ENCODE measurements at places on chromosomes 11 and 22.

DNA sequence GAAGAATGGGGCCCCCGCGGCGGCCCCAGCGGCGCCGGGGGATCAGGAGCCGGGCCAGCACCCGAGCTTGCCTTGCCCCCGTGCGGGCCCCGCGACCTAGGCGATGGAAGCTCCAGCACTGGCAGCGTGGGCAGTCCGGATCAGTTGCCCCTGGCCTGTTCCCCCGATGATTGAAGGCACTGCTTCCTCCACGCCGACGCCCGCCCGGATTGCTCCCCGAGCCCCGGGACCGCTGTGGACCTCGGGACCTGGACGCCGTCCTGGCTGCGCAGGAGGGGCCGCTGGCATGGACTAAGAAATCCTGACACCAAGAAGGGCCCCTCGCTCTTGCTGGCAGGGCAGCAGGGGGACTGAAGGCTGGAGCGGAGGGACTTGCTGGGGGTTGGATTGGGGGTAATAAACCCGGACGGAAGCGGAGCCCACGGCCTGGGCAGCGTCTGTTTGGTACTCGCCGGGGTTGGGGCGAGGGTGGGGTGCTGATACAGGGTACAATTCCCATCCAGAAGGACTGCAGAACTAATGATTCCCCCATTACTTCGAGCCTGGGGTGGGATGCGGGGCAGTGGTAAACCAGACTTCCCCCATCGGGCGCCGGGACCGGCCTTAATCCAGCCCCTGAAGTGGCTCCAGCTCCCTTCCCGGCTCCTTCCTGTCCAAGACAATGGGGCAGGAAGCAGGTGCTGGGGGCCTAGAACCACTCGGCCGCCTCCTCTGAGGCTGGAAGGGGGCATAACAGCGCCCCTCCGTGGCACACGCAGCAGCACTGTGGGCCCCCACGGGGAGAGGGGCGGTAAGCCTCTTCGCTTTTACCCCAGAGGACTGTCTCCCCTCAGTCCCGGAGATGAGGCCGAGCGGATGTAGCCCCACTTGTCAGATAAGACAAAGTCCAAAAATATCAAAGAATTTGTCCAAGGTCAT is 1.0 kb downstream of the CCDC85B start:
- peaks cover 6% of the 10 kb centered on the region for H3K36me3 ChIP-seq
- H3K27me3 ChIP-seq: no peaks in the 10 kb centered on the region
- peak; percentile 64 for DNase-seq
- H3K27ac ChIP-seq: peak overlapping the region; percentile 99
- peak overlapping the region; percentile 81 for H3K4me3 ChIP-seq
- peaks cover 77% of the 10 kb centered on the region for H3K4me1 ChIP-seq

- no peaks in the 10 kb centered on the region for H3K27me3 ChIP-seq
- no peaks in the 10 kb centered on the region for H3K36me3 ChIP-seq
- H3K4me3 ChIP-seq: no peak overlapping the region
- H3K4me1 ChIP-seq: peaks cover 23% of the 10 kb centered on the region
- DNase-seq: peak; percentile 24
Measured at GRCh38 chr11:19642185-19643158, 70.2 kb upstream of the NAV2 start.

DNA sequence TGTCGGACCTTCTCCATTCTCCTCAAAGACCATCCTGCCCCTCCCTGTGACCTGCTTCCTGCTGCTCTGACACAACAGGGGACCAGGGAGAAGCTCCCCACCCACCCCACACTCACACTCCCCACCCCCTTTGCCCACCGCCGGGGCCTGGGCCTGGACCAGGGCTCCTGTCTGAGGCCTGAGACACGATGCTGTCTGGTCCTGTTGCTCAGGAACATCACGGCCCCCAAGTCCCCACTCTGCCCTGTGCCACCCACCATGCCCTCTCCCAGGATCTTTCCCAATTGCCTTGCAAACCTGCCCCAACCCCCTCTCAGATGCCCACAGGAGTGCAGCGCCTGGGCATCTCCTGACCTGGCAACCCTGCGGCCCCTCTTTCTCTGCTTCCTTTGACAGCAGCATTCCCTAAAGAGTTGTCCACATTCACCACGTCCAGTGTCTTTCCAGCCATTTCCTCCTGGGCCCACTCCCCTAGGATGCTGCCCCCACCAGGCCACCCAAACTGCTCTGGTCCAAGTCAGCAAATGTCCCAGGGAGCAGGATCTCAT is 10.8 kb downstream of the CSF2RB start:
- H3K4me1 ChIP-seq: peaks cover 3% of the 10 kb centered on the region
- H3K27me3 ChIP-seq: peaks cover 79% of the 10 kb centered on the region
- H3K4me3 ChIP-seq: no peak overlapping the region
- H3K36me3 ChIP-seq: no peaks in the 10 kb centered on the region

- DNase-seq: peak; percentile 54
- peaks cover 32% of the 10 kb centered on the region for H3K27me3 ChIP-seq
- peak overlapping the region; percentile 98 for H3K27ac ChIP-seq
- H3K36me3 ChIP-seq: peaks cover 34% of the 10 kb centered on the region
- peaks cover 97% of the 10 kb centered on the region for H3K4me1 ChIP-seq
- H3K4me3 ChIP-seq: peak overlapping the region; percentile 76
Measured at GRCh38 chr11:47183031-47183856, 3.0 kb downstream of the PACSIN3 start.

DNA sequence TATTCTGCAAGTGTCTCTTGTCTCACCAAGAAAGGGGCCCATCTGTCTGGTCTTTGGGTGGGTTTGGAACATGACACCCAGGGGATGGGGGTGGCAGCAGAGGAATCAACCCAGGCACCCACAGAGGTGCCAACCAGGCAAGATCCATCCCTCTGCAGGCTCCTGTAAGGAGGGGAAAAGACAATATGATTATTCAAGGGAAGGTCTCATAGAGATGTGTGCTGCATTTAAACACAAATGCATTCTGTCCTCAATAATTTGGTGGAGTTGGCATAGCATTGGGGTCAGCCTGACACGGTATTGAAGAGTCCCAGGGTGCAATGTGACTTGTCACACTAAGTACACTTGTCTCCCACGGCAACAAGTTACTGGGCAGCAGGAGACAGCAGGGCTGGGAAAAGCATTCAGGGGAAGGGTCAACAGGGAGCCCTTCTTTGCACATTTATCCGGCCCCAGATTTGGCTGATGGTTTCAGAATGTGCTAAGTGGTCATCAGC is 33.1 kb upstream of the SPON1 start:
- no peak overlapping the region for H3K27ac ChIP-seq
- DNase-seq: no peak
- H3K4me3 ChIP-seq: no peak overlapping the region
- peaks cover 13% of the 10 kb centered on the region for H3K4me1 ChIP-seq
- H3K27me3 ChIP-seq: no peaks in the 10 kb centered on the region

DNA sequence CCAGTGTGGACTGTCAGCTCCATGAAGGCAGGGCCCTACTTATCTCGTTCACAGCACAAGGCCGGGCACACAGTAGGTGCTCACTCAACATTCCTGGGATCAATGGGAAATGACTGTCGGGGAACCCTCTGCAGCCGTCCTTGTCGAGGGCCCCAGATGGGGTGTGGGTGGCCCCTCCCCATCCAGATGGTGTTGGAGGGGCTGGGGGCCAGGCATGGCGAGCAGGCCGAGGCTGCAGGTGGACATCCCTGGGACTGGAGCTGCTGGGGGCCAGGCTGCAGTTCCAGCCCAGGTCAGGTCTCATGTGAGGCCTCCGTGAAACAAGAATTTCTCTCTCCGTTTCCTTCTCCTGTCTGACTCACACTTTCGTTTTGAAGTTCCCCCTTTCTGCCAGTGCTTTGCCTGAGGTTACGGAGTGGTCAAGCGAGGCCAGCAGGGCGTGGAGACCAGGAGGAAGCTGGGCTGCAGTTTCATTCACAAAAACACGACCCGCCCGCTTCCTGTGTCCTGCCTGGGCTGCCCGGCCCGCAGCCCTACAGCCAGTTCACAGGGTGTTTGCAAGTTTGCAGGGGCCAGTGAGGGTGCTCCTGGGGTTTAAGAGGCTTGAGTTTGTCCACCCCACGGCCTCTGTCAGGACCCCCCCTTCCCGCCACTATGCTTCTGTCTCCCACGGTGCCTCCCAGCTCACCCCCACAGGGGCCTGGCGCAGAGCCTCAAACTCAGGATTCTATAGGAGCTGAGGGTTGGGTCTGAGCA is 4.5 kb downstream of the MYEOV start:
- H3K4me3 ChIP-seq: peak overlapping the region; percentile 45
- peaks cover 82% of the 10 kb centered on the region for H3K4me1 ChIP-seq
- peak overlapping the region; percentile 93 for H3K27ac ChIP-seq
- DNase-seq: peak; percentile 82
- no peaks in the 10 kb centered on the region for H3K27me3 ChIP-seq

DNA sequence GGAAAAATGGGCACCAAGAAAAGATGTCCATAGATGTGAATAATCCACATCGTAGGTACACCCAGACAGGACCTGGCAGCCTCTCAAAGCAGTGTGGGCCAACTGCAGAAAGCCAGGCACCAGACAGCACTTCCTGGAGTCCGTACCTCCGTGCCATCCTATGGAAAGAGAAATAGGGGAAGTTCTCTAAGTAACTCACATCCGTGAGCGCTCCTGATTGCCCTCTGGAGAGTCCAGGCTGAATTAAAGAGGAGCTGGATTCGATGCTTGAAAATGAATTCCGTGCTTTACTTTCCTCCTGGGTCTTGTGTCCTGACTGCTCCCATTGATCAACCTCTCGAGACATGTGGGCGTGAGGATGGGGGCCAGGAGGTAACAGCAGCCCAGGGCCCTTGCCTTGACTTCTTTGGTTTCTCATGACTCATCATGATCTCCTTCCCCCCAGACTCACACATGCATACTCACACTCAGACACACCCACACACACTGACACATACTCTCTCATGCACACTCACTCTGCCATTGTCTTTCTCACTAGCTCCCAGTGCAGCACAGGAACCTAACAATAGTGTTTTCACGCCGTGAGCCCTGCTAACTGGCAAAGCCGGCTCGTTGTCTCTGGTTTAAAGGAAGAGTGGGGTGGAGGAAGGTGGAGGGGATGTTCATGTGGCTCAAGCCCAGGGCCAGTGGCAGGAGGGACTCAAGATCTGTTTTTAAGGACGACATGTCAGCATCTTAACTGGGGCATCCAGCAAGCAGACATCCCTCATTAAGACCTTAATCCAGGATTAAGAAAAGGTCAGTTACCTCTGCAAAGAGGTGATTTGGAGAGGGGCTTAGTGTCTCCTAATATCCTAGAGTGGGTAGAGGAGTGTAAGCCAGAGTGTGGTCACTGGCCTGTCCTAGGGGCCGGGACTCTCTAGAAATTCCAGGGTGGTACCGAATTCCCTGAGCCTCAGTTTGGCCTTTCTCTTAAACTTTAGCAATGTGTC is 104.2 kb downstream of the SCN3B start:
- H3K4me3 ChIP-seq: no peak overlapping the region
- no peaks in the 10 kb centered on the region for H3K27me3 ChIP-seq
- no peak overlapping the region for H3K27ac ChIP-seq
- peaks cover 12% of the 10 kb centered on the region for H3K4me1 ChIP-seq
- DNase-seq: no peak
- H3K36me3 ChIP-seq: no peaks in the 10 kb centered on the region

Measured in left ventricle myocardium inferior (tissue), 1 donor.